CD8-positive, alpha-beta memory T cell (primary cell): ENCODE measurements at places on chromosomes 1 and 21.

- H3K27ac ChIP-seq = no peak overlapping the region
- H3K27me3 ChIP-seq = no peaks in the 10 kb centered on the region
- H3K36me3 ChIP-seq = peaks cover 4% of the 10 kb centered on the region
- no peaks in the 10 kb centered on the region for H3K4me1 ChIP-seq
- H3K4me3 ChIP-seq = no peak overlapping the region
Measured at GRCh38 chr1:44284184-44284583, 70.9 kb downstream of the ERI3 start.

DNA sequence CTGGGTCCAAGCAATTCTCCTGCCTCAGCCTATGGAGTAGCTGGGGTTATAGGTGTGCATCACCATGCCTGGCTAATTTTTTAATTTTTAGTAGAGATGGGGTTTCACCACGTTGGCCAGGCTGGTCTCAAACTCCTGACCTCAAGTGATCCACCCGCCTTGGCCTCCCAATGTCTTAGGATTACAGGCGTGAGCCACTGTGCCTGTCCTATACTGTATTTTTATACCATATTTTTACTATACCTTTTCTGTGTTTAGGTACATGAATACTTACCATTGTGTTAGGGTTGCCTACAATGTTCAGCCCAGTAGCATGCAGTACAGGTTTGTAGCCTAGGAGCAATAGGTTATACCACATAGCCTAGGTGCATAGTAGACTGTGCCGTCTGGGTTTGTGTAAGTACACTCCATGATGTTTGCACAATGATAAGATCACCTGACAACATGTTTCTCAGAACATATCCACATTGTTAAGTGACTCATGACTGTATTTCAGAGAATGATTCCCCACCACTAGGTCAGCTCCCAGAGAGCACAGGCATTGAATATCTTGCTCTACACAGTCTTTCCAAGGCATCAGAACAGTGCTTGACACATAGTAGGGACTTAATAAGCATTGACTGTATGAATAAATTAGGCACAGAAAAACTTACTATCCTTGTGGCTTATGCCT, 6.0 kb upstream of the CITED4 start:
- H3K27me3 ChIP-seq = no peaks in the 10 kb centered on the region
- H3K4me3 ChIP-seq = no peak overlapping the region
- H3K27ac ChIP-seq = peak overlapping the region; percentile 49
- no peaks in the 10 kb centered on the region for H3K4me1 ChIP-seq
- DNase-seq = no peak

DNA sequence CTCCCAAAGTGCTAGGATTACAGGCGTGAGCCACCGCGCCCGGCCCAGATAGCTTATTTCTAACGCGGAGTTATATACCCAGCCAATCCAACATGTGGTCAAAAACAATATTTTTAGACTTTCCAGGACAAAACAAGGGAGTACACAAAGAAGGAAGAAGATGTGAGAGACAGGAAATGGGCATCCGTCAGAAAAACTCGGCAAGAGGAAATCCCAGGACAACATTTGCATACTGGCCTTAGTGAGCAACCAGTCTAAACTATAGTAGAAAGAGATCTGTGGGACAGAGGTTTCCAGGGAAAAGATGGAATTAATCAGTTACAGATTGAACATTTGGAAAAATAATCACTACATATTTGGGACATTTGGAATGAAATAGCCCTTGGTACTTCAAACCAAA, 11.4 kb downstream of the ARMH1 start:
- no peak overlapping the region for H3K4me3 ChIP-seq
- no peak for DNase-seq
- no peaks in the 10 kb centered on the region for H3K36me3 ChIP-seq

GRCh38 chr1:154590756-154591155, 17.2 kb downstream of the ADAR start:
- no peak for DNase-seq
- no peak overlapping the region for H3K4me3 ChIP-seq
- H3K27me3 ChIP-seq = no peaks in the 10 kb centered on the region
- no peak overlapping the region for H3K27ac ChIP-seq
- no peaks in the 10 kb centered on the region for H3K4me1 ChIP-seq

DNA sequence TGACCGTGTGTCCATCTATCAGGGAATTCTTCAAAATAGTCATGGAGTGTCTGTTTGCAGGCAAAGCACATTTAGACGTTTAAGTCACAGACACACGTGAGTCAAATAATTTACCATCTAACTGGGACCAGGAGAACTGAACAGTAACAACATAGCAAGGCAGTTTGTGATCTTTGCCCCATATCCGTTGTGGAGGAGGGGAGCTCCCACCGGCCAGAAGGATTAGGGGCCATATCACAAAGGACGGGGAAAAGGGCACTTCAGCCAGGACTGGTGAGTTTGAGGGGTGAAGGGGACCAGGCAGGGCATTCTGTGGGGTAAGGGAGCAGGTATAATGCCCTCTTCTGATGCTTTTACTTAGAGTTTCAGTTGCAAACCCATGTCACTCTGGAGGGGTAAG, 22.9 kb downstream of the ELAPOR1 start:
- H3K4me1 ChIP-seq = no peaks in the 10 kb centered on the region
- no peak overlapping the region for H3K4me3 ChIP-seq
- H3K27me3 ChIP-seq = no peaks in the 10 kb centered on the region
- DNase-seq = no peak

GRCh38 chr21:41933313-41934079, 20.3 kb downstream of the C2CD2 start:
- H3K4me1 ChIP-seq = peaks cover 6% of the 10 kb centered on the region
- H3K27ac ChIP-seq = no peak overlapping the region
- H3K27me3 ChIP-seq = no peaks in the 10 kb centered on the region
- DNase-seq = no peak
- no peaks in the 10 kb centered on the region for H3K36me3 ChIP-seq

DNA sequence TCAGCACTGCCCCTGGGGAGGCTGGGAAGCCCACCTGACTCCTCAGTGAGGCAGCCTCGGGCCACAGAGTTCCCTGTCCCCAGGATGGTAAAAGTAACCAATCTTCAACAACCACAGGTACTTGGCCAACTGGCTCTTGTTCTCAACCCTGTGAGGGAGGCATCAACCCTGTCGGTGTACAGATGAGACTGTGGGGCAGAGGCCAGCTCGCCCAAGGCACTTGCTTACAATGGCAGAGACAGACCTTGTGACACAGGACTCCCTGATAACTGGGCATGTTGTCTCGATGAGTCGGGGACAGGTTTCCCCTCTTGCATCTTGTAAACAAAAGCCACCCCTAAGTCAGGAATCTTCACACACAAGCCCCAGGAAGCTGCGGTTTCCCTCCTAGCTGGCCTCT, 8.0 kb downstream of the SLC30A2 start:
- peaks cover 6% of the 10 kb centered on the region for H3K4me1 ChIP-seq
- DNase-seq = no peak
- peaks cover 3% of the 10 kb centered on the region for H3K27me3 ChIP-seq
- H3K27ac ChIP-seq = no peak overlapping the region

DNA sequence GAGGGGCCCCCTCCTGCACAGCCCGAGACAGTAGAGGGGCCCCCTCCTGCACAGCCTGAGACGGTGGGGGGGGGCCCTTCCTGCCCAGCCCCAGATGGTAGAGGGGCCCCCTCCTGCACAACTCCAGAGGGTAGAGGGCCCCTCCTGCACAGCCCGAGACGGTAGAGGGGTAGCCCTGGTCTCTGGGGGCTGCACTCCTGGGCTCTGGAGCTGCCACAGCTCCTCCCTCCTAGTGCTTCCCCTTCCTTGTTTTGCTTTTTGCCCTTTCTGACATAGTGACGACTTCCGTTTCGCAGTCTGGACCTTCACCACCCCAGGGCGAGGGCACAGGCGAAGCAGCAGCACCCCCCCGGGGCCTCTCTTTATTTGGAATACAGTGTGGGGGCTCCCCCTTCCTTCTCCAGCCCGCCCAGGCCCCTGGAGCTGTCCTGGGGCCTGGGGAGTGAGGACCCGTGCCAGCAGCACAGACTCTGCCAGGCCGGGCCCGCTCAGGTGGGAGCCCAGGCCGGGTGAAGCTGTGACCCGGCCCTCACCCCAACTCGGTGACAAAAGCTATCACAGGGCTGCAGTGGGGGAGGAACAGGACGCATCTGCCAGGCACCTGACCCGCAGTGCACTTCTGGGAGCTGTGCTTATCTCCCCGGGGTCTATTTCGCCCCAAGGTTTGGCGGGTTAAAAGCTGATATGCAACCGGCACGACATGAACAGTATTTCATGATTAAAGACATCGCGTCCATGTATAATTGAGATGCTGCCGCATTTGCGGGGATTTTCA, 1.1 kb upstream of the PRXL2B start:
- H3K36me3 ChIP-seq = no peaks in the 10 kb centered on the region
